ENCODE measurements at places on chromosomes 6 and 20.

DNA sequence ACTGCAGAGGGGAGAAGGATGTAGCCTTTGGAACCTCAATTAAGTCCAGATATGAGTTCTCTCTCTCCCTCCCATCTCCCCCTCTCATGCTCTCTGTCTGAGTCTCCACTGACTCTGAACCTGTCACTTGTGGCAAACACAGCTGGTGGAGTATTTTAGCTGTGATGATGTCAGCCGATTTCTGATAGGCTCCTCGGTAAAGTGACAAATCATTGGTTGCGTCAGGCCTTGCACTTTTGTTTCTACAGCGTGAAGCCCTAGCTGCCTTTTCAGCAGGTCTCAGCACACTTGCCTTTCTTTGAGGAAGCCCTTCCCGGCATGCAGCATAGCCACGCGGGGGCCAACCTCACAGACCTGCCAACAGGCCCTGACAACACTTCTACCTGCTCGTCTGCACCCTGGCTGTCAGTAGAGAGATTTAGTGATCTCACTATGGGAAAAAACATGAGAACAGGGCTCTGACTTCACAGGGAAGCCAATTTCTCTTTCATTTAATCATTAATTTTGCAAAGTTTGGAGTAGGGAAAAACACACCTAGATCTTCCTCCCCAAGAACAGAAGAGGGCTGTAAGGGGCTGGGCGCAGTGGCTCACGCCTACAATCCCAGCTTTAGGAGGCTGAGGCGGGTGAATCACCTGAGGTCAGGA, 84.4 kb downstream of the GMPR start:
- no peak for DNase-seq

DNA sequence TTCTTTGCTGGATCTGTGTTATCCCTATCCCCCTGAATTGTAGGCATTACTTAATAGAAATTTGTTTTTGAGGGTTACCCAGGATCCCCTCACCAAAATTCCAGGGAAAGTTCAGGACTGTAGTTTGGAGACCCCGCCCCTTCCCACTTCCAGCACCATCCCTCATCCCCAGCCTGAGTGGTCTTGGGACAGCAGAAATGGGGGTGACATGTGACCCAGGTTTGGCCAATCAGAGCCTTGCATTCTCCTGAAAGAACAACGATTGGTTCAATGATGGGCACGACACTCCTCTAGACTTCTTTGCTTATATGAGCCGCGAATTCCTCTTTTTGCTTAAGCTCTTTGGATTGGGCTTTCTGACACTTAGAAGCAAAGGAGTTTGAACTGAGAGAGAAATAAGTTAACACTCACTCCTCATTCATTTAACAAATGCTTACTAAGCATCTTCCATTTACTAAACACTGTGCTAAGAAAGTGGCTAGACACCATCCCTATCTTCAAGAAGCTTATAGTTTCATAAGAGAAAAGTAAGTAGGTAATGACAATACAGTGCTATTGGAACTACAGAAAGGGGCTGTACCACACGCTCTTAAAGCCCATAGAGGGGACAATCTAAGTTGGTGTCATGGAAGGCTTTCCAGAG, 24.9 kb upstream of the PAQR8 start:
- DNase-seq: no peak

DNA sequence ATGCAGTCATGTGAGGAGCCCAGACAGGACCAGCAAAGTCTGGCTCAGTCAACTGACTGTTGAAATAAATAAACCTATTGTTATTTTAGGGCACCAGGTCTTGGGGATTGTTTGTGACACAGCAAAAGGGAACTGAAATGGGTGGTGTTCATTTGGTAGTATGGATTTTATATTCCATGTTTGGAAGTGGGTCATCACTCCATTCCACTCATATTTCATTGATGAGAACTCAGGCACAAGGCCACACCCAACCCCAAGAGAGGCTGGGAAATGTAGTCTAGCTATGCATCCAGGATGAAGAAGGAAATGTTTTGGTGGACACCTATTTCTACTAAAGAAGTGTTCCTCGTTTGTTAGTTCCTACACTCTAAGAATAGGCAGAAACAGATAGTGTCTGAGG, 64.9 kb upstream of the BTBD3 start:
- no peak for DNase-seq

DNA sequence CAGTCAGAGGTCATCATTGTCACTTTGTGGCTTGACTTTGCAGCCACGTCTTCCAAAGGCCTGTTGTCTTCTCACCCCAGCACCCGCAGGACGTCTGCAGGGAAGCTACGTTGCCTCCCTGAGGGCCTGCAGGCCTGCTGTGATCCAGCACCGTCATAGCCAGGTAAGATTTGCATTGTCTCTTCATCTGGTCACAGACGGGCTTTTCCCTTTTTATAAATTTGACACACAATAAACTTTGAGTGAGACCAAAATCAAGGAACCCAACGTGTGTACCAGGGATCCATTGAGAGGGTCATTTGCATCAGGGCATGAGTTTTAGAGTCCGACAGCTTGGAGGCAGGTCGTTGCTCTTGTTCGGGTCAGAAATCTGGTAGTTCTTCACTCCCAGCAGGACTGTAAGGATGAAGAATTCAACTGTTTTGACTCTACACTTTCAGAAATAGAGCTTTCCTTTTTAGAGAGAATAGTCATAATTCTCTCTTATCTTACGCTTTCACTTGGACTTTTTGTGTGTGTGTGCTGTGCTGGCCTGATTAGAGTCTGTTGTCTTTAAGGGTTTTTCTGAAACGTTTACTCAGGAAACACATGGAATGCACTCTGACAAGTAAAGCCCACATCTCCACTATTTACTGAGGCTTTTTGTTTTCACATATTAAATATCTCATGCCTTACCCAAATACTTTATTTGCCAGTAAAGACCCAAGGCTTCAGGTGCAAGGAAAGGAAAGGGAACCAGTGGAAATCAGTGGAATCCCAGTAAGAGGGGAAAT, 177.2 kb upstream of the TAB2 start:
- DNase-seq: no peak

GRCh38 chr6:156735751-156736150, 41.4 kb upstream of the ARID1B start:
- DNase-seq: no peak

All from urinary bladder (tissue), 4 donors.